ENCODE measurements at places on chromosomes 3 and 15. TPM values are rescaled to one million over a fixed set of nuclear protein-coding genes. Genes with fewer than 3 reads are reported as not detected.

GRCh38 chr3:136490646-136491405 lies 240.7 kb downstream of the PCCB start:
- DNase-seq = no peak

DNA sequence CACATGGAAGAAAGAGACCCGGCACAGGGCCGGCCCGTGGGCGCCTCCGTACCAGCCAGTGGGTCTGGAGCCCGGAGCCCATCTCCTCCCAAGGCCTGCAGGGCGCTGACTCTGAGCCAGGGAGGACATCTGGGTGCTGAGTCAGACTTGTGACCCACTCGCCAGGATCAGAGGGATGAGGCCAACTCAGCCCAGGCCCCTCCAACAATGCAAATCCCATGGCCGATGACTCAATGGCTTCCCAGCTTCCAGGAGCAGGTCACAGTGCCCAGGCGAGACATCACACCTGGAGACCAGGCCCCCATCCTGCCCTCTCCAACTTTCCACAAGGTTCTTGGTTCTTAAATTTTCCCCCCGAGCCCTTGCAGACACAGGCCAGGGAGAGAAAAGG lies 95.1 kb downstream of the LRIG1 start:
- DNase-seq = no peak

GRCh38 chr15:98754657-98755022 lies 106.3 kb downstream of the IGF1R start:
- no peak for DNase-seq

DNA sequence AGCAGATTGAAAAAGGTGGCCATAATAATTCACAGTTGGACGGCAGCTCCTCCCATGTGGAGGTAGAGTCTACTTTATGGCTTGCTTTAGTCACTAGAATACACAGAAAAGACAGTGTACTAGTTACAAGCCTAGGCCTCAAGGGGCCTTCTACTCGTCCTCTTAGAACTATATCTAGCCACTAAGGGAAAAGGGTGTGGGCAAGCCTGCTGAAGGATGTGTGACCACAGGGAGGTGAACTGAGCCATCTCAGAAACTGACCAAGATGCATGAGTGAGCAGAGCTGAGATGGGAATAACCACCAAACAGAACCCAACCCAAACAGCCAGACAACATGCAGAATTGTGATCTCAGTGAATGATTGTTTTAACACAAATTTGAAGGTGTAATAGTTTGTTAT lies 335.6 kb upstream of the LMCD1 start:
- no peak for DNase-seq

DNA sequence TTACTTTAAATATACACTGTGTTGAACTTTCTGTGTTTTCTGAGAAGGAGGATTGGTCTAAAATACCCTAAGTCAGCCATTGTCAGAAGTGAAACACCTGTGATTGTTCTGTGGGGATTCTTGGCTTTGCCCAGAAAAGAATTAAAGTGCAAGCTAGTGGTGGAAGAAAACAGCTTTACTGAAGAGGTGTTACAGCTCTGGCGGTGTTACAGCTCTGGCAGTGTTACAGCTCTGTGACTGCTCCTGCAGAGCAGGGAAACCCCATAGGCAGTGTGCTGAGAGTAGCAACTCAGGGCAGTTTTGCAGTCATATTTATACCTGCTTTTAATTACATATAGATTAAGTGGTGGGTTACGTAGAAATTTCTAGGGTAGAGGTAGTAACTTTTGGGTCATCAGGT lies 66.6 kb downstream of the C3orf20 start:
- DNase-seq = no peak

Gene RPP14
- polyA plus RNA-seq = 26.0 TPM

DNA sequence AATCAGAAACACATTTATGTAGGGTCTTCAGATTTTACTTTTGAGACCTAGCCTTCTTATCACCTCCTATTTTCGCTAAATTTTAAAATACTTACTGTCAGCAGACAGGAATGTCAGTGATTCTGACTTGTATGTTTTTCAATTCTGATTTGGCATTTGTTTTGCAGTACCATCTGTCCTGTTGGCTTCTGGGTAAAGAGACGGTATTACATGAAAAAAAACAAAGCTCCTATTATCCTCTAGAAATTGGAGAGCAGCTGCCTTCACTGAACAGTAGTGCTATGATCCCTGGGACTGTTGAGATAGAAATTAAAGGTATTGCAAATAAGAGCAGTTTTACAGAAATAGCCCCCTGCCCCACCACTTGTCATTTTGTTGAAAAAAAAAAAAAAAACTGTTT lies 8.4 kb downstream of the ARMC8 start:
- DNase-seq = no peak

- no peak for DNase-seq
These were observed 10.7 kb upstream of the TASOR start for GRCh38 chr3:56693750-56694149.

Gene EFCAB12
- polyA plus RNA-seq = 0.13 TPM

DNA sequence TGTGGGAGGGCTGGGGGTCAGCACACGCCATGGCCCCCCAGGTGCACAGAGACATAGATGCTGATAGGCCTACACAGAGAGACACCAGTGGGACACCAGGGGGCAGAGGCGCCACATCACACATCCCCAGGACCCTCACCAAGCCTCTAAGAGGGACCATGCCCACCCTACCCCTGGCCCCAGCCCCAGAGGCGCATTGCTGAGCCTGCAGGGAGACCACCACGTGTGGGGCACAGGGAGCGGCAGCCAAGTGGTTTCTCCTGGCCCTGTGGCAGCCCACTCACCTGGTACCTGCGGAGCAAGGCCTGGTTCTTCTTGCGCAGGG lies 1.2 kb downstream of the CCDC9B start:
- no peak for DNase-seq

GRCh38 chr3:126479642-126480041 lies 4.0 kb upstream of the ZXDC start:
- DNase-seq = no peak

- DNase-seq = no peak
These were observed 169.8 kb upstream of the MYRIP start for GRCh38 chr3:39639344-39640236.

GRCh38 chr15:56194035-56194434 lies 49.6 kb downstream of the RFX7 start:
- no peak for DNase-seq

DNA sequence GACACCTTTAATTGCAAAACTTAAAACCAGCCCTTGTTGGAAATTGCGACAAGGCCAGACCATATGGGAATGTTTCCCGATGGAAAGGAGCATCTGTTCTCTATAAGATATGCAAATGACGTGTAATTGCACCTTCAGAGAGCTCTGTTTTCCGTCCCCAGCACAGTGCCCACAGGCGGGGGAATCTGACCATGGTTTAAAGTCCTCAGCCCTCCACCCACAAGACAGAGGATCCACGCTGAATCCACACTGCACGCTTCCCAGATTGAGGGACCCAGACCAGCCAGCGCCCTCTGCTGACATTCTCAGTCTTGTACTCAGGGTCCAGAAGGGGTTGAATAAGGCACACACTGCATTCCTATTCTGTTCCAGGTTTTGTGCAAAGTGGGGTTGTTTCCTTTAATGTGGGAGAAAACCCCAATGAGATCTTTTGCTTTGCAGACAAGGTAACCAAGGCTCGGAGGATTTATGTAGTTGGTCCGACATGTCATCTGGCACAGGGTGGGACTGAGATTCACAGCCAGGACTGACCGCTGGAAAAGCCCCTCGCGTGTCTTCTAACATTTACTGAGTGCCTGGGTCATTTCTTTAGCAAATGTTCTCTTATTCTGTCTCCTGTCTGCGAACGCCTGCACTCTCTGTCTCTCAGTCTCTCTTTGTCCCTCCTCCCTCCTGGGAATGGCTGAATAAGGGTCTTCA lies 36.8 kb upstream of the KLHL25 start:
- DNase-seq = peak; percentile 24

Gene IMPG2
- 1.8 TPM for polyA plus RNA-seq

DNA sequence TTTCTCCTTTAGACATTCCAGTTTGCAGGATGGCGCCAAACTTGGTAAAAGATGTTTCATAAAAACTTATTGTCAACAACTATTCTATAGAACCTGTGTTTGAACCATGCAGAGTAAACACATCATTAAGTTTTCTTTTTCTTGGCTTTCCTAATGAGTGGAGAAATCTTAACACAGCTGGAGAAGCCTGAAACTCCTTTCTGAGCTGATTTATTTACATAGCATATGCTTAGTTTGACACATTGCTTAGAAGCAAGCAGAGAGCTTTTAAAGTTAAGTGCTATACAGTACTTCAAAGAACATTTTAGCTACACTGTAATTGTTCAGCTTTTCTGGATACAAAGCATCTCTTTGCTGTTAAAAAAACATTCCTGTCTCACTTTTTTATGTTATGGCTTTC lies 61.0 kb upstream of the PAQR5 start:
- DNase-seq = no peak

Gene RLBP1
- polyA plus RNA-seq = 0.28 TPM

GRCh38 chr3:131077904-131078303 lies 51.2 kb downstream of the NEK11 start:
- no peak for DNase-seq

DNA sequence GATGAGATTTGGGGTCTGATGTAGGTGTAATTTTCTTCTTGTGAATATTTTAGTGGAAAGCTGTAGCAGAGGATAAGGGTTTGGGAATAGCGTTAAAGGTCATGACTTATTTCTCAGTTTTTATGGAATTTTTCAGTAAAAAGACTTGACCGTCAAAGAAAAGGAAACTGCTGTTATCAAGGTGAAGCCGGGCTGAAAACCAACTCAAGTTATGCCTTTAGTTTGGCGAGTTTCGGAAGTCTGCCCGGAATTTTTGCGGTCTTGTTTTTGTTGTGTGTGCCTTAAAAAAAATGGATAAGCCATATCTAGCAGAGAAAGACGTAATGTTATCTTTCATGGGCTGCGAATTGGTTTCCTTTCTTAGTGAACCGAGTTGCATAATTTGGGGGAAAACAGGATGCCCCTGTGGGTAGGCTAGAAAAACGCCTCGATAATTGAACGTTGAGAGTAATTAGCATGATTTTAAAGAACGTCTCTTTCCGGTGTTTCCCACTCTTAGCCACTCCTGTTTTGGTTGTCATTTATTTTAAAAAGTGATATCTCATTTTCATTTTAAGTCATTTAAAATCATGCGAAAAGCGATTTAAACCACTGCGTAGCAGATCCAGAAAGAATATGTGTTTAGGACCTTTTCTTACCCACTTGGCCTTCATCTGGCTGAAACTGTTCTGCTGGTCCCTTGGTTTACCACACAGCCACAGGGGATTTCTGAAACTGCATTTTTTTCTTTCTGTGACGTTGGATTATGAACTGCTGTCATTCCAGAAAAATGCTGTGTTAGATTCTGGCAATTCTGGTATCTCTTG lies 1.1 kb downstream of the NFKBIZ start:
- DNase-seq = no peak

DNA sequence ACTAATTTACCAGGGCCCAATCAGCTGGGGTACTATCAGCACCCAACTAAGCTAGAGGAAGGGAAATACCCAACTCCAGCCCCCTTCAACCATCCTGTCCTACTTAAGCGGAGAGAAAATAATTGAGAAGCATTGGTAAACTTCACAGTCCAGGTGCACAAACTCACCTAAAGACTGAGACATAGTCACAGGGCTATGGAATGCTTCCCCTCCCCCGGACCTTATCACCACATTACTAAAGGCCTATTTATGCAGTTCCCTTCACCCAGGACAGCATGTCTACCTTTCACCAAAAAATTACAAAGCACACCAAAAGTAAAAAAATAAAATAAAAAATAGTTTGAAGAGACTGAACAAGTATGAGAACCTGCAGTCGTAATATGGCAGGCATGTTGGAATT lies 47.9 kb downstream of the HOMER2 start:
- no peak for DNase-seq

- no peak for DNase-seq
These were observed 50.9 kb downstream of the MYL3 start for GRCh38 chr3:46812237-46812791.

Gene LDHAL6B
- 0.14 TPM for polyA plus RNA-seq

- DNase-seq = no peak
These were observed 70.2 kb downstream of the MYRIP start for GRCh38 chr3:39879581-39879980.

DNA sequence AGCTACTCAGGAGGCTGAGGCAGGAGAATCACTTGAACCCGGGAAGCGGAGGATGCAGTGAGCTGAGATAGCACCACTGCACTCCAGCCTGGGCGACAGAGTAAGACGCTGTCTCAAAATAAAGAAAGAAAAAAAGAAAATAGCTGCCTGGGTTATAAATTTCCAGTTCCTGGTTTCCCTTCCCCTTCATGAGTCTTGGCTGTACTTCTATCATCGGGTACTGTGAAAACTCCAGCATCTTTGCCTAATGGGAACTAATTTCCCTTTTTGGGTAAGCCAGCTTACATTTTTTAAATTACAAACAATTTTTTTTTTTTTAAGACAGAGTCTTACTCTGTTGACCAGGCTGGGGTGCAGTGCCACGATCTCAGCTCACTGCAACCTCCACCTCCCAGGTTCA lies 15.0 kb downstream of the DENND4A start:
- DNase-seq = no peak

- no peak for DNase-seq
These were observed 52.7 kb upstream of the GRIP2 start for GRCh38 chr3:14592836-14593235.

Gene UBA3
- polyA plus RNA-seq = 47.6 TPM

DNA sequence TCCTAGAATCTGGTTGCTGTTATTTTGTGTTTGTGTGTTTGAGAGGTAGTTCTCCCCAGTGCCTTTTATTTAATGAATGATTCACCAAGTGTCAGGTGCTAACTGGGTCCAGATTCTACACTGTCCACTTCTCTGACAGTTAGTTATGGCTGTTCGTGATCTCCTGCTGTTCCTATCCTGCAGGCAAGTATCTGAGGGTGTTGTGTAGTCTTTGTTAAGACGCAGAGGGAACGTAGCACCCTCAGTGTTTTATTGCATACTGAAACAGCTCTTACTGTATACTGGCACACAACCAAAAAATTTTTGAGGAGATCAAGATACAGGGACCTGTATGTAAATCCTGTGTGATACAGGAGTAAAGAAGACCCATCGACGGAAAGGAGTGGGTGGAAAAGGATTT lies 1271.3 kb downstream of the ROBO1 start:
- no peak for DNase-seq

- DNase-seq = no peak
These were observed 89.7 kb downstream of the SSR3 start for GRCh38 chr3:156465194-156465593.

DNA sequence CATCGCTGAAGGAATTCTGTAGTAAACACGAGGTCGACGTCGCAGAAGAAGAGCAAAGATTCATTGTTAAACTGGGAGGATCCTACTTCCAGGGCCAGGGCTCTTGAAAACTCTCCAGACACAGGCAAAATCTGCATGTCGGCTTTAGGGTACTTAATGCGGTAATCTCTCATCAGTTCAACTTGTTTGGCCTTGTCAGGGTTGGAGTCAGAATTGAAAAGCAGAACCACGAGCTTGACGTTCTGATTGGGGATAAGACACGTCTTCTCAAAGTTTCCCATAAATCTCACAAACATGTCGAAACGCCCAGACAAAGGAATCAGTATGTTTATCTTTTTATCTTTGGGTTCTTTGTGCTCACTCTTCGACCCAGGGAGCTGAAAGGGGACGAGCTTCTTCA lies 74.0 kb downstream of the CHSY1 start:
- no peak for DNase-seq

- DNase-seq = no peak
These were observed 12.7 kb upstream of the MINDY4B start for GRCh38 chr3:150917951-150918350.

- no peak for DNase-seq
These were observed 973 bp upstream of the USP13 start for GRCh38 chr3:179651687-179652446.

Measured in forelimb muscle (tissue), 1 donor.